ENCODE measurements at places on chromosomes 13 and 19.

DNA sequence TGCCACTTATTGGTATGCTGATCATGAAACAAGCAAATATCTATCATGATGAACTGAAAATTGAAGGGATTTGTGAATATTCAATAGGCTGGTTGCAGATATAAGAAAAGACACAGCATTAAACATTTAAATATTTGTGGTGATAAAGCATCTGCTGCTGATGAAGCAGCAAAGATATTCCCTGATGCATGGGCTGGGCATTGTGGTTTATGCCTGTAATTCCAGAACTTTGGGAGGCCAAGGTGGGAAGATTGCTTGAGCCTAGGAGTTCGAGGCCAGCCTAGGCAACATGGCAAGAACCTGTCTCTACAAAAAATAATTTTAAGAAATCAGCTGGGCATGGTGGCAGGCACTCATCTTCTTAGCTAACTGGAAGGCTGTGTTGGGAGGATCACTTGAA is 54.5 kb downstream of the GPR180 start:
- DNase-seq, result no peak

GRCh38 chr13:32983058-32983457 is 33.2 kb upstream of the KL start:
- no peak for DNase-seq

GRCh38 chr19:55777528-55777927 is 8.6 kb downstream of the RFPL4AL1 start:
- no peak for DNase-seq

- no peak for DNase-seq
Measured at GRCh38 chr13:31922724-31923123, 108.8 kb upstream of the FRY start.

- DNase-seq, result no peak
Measured at GRCh38 chr13:40581277-40581579, 85.2 kb downstream of the FOXO1 start.

GRCh38 chr13:38417727-38418126 is 68.1 kb downstream of the UFM1 start:
- DNase-seq, result no peak

- DNase-seq, result no peak
Measured at GRCh38 chr13:20142023-20142926, 18.6 kb downstream of the GJA3 start.

DNA sequence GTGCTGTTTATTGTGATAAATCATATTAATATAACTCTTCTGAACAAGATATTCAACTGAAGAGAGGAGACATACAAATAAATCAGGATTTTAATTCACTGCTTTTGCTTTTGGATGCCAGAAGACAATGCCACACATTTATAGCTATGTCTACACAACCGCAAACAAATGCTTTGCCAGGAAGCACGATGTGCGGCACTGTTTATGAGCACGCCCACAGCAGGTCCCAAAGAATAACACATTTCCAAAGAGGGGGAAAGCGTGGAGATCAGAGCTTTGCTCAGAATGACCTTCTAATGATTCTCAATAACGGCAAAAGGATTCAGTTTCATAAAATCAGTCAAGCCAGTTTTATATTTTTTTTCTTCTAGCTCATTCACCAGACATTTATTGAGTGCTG is 16.7 kb downstream of the FAM216B start:
- no peak for DNase-seq

DNA sequence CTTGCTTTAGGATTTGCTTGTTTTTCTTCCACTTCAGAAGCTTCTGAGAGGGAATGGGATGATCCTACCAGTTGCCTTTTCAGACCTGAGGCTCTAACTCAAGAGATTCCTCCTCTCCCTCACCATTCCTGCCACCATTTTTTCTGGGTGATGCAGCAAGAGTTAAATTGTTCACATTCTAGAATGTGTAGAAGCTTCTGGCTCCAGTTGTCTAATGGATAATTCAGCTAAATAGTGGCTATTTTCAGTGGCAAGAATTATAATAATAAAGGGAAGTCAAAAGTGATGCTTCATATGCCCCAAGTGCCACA is 20.9 kb downstream of the BBC3 start:
- no peak for DNase-seq

GRCh38 chr13:70959035-70959775 is 851.0 kb upstream of the KLHL1 start:
- DNase-seq, result no peak

DNA sequence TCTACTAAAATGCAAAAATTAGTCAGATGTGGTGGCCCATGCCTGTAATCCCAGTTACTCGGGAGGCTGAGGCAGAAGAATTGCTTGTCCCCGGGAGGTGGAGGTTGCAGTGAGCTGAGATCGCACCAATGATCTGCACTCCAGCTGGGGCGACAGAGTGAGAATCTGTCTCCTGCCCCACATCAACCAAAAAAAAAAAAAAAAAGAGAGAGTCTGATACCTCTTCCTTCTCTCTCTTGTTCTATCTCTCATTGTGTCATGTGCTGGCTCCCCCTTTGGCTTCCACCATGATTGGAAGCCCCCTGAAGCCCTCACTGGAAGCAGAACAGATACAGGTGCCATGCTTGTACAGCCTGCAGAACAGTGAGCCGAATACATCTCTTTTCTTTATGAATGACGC is 20.4 kb downstream of the CLEC11A start:
- DNase-seq, result no peak

DNA sequence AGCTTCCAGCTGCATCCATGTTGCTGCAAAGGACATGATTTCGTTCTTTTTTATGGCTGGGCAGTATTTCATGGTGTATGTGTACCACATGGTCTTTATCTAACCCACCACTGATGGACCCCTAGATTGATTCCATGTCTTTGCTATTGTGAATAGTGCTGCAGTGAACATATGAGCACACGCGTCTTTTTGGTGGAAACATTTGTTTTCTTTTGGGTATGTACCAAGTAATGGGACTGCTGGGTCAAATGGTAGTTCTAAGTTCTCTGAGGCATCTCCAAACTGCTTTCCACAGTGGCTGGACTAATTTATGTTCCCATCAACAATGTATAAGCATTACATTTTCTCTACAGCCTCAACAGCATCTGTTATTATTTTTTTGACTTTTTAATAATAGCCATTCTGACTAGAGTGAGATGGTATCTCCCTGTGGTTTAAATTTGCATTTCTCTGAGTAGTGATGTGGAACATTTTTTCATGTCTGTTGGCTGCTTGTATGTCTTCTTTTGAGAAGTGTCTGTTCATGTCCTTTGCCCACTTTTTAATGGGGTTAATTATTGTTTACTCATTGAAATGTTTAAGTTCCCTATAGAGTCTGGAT is 6.8 kb upstream of the UBE2L5 start:
- DNase-seq, result no peak

DNA sequence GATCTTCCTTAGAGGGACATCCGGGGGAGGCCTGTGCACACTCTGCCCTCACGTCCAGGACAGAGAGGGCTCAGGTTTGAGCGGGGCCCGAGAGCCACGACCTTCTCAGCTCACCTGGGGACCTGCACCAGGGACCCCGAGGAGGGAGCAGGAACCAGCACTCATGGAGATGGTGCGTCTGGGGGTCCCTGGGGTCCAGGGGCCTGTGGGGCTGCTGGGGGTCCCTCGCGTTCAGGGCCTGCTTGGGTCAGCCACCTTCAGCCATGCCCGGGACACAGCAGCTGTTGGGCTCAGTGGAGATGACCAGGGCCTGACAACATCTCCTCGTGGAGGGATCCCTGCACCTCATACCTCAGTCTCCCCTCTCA is 47.1 kb downstream of the TMEM255B start:
- DNase-seq, result no peak

- no peak for DNase-seq
Measured at GRCh38 chr19:29695765-29696564, 19.1 kb downstream of the C19orf12 start.

DNA sequence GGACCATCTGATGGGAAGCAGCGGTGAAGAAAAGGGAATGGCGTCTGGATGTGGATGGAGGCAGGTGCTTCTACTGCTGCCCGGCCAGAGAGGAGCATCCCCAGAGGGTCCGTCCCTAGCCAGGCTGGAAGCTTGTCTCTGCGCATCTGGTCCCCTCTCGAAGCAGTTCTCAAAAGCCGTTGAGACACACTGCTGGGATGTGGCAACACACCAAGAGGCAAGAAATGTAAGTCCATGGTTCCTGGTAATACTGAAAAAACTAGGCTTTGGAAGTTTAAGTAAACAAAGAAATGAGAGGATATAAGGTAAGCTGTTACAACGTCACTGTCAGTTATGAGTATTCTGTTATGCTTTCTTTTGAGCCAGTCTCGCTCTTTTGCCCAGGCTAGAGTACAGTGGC is 15.1 kb upstream of the FFAR2 start:
- DNase-seq, result no peak

DNA sequence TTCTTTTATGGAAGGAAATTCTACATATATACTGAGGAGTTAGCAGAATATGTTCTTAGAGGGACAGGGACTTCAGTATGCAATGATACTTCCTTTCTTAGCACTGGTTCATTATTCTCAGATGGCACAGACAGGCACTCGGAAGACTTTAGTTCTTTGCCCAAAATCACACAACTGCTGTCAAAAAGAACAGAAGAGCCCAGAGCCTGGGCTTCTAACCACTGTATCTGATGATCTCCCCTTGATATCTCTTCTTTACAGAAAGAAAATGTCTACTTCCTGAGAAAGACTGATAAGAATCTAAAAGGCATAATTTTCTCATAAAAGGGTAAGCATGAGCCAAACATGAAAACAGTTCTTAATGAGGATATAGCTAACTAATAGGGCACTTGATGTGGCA is 2034.2 kb upstream of the PRR20A start:
- DNase-seq, result no peak

DNA sequence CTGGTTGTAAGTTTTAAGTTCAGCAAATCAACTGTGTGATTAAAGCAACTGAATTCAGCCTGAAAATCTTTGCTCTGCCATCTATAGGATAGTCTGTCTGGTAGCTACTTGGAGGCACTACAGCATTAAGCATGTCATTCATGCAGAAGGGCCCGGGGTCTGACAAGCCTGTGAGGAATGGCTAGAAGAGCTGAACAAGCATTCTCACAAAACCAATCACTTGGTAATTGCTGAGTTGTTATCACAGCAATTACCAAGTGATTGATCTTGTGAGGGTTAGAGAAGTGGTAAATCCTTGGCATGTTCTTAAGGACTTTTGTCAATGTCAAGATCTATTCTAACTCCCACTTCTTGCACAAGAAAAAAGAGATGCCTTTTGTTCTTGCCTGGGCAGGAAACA is 356.1 kb downstream of the FGF14 start:
- no peak for DNase-seq

DNA sequence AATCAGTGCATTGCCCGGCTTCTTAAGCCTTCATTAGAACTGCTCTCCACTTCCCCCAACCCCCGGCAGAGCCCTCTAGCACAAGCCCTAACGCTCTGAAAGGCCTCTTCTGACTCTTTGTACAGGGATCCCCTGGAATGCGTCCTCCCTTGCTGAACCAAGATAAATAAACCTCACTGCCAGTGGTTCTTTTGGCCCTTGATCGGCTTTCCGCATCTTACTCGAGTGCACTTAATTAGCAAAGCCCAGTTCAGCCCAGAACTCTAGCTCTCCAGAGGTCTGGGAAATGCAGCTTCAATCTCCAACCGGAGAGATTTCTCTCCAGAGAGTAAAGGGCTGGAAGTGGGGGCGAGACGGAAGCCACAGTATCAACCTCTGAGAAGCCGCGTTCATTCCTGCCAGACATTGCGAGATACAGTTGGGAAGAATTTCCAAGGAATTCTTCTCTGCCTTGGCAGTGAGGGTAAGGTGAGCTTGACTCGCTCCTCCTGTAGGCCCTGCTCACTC is 8.7 kb upstream of the ZNF444 start:
- no peak for DNase-seq

GRCh38 chr13:79458436-79458835 is 22.5 kb upstream of the NDFIP2 start:
- DNase-seq, result no peak

DNA sequence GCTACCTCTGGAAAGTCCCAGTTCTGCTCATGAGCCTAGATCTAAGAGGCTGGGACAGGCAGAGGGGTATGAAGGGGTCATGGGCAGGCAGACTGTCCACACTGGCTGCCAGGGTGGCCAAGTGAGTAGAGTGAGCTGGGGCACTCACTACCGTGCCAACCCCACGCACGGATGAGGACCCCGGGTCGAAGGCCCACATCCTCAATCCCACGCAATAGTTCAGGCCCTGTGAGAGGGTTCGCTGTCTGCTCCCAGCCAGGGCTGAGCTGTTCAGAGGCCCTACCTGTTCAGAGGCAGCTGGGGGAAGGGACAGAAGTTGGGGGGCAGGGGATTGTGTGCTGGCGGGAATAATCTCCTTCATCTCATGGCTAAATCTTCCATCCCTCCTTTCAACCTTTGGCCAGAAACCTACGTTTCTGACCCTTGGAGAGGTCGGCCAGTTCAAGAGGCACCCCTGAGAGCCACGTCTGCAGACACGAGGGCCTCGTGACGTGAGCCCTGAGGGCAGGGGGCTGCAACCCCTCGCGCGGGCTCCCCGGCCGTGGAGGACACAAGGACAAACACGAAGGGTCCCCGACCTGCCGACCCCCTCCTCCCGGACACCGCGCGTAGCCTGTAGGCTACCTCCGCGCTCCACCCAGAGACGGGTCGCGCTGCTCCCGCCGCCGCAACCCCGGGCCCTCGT is 1.0 kb upstream of the RPS5 start:
- no peak for DNase-seq

GRCh38 chr19:39139971-39140453 is 14.4 kb downstream of the PAK4 start:
- no peak for DNase-seq

DNA sequence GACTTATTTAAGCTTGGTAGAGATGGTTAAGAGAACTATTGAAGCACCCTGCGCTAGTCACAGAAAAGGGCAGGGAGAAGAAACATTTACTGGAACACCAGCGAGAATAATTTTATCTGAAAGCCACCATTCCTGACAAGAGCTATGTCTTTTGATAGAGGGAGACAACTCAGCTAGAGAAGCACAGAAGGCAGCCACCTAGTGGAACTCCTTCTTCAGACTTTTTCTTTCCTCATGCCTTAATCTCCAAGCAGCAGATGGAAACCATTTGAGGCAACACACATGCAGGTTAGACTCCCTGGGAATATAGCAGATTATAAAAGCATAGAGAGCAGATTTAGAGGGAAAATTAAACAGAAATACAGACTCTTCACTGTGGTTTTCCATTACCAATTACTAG is 813.4 kb downstream of the SLITRK6 start:
- DNase-seq, result no peak

DNA sequence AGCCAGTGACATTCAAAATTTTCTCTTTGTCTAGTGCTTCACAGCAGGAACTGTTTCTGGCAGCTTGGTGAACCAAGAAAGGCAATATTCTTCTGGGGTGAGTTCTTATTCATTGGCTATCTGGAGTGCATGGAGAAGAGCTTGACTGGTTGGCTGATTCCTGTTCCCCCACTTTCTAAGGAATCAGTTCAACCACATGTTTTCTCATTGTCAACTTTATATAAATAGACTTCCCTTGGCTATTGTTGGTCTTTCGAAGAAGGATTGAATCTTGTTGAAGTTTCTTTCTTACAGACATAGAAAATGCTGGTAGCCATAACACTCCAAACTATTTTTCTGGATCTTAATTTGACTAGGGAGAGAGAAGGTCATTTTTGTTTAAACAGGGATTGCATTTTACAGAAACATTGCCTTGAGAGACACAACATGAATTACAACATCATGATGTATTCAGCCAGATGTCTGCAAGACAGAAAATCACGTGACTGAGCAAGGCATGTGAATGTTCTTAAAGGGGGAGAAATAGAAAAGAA is 85.2 kb downstream of the EDNRB start:
- no peak for DNase-seq
